ENCODE measurements at places on chromosomes 4 and X.

- no peak for DNase-seq
These were observed 177.9 kb downstream of the CBR4 start for GRCh38 chr4:168831919-168832762.

- no peak for DNase-seq
These were observed 45.8 kb downstream of the ENOX2 start for GRCh38 chrX:130857207-130857606.

DNA sequence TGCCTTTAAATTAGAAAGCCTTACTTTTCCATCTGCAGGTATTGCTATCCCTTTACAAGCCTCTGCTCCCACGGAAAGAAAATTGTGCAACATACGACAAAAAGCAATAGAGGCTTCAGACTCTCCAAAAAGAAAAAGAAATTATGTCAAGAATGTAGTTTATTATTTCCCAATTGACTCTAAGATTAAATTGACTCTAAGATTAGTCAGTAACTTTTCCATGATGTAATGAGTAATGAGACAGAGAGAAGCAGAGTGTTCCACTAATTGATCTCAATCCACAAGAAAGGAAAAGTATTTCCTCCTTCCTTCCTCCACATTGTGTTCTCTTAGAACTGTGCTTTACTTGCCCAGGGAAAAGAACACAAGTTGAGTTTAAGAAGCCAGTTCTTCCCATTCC is 345.7 kb upstream of the HS3ST1 start:
- DNase-seq, result no peak

GRCh38 chrX:119758731-119759247 is 401 bp downstream of the SOWAHD start:
- DNase-seq, result peak; percentile 23

DNA sequence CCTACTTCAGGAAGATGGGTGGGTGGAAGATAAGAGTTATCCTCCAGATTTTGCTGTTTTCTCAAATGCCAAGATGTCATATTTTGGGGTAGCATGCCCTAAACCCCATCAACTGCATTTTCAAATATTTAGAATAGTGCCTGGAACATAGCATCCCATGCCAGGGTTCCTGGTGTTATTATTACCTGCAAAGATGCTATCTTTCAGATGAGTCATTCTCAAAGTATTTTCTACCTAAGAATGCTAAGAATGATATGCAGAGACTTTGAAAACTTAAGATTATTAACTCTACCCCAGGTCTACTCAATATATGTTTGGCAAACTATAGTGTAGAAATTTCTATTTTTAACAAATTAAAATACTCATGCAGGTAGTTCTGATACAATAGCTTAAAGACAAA is 934.3 kb upstream of the SLIT2 start:
- no peak for DNase-seq

- DNase-seq, result no peak
These were observed 5.7 kb upstream of the XK start for GRCh38 chrX:37679888-37680287.

GRCh38 chr4:127304356-127304755 is 328.4 kb upstream of the INTU start:
- no peak for DNase-seq

- no peak for DNase-seq
These were observed 90.6 kb downstream of the TSPAN7 start for GRCh38 chrX:38651625-38652601.

DNA sequence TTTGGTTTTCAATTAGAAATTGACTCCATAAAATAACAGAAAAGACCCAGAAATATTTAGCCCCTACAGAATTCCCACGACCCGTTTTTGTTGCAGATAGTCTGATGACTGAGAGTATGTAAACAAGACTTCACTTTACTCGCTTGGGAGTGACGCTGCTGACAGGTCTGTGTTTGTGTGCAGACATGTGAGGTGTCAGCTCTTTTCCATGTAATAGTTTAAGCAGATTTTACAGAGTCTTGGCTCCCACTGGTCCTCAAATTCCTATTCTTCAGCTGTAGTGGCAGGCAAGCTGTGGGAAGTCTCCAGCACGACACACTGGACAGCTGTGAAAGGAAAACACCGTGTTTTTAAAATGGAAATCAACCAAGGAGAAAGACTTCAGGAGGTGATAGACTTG is 455.7 kb downstream of the GABRG1 start:
- DNase-seq, result no peak

Data from T-helper 22 cell (primary cell).